ENCODE measurements at places on chromosomes 12 and 14.
A peak's percentile ranks its signal among the peaks of the same experiment; 100 is the strongest.

DNA sequence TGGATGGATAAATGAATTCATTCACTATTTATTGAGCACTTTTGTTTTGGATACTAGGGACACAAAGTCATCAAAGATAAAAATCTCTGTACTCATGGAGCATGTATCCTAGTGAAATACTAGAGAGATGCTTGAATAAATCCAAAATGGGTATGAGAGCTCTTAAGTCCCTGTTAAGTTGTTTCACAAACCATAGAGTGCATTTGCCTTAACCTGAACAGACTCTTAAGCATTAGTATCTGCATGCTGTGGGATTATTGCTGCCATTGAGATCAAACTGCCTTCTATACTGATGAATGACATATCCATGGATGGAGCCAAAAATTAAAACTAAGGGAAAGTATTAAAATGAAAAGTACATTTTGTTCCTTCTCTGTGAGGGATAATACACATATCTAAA, 206.5 kb upstream of the KRR1 start:
- DNase-seq: no peak

DNA sequence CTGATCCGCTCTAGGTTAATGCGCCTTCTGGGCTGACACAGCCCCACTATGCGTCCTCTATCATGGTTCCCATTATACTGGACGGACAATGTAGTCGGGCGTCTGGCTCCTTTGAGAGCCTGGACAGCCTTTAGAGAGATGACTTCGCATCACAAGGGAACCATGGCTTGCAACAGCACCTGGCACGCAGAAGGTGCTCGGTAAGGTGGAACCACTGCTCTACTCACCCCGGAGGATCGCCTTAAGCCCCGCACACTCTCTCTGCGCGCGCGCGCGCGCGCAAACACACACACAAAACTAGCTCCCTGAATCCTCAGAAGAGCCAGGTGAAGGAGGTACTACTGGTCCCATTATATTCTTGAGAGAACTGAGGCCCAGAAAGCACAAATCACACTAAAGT, 7.1 kb downstream of the MAP3K12 start:
- DNase-seq: no peak

DNA sequence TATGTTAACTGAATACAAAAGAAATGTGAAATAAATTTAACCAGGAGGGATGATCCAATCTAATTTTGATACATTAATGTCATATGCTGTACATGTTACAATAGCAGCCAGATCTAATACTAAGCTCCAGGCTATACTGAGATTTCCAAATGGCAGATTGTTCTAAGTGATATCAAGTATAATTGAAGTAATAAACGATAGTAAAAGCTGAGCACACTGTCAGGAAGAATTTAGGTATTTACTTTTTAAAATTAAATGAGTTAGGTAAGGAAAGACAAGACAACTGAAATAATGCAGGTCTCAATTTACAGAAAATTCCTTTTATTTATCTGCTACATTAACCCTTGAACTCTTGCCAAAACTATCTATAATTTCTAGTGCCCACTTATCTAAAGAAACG, 39.9 kb downstream of the INSM2 start:
- no peak for DNase-seq

- no peak for DNase-seq
Measured at GRCh38 chr12:64147875-64148274, 74.2 kb downstream of the KICS2 start.

DNA sequence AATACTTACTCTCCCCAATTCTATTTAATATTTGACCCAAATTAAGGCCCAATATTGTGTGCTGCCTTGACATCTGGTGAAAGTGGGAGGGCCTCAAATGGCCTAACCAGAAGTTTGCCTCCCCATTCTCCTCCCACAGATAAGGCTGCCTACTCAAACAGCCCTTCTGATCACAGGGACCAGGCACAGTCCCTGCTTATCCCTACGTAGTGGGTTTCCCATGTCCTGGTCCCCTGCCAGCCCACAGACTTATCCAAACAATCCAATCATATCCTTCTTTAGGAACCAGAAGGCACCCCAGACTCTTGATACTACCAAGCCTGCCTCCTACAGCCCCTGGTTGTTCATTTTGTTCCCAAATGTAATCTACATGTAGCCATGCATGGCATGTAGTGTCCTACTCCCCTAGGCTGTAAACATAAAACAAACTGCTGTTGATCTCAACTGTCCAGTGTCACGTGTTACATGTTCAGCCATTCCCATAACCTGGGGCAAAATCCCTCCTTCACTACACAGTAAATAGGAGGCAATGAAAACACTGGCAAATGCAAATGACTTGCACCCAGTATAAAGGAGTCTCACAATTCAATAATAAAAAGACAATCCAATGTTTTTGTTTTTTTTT, 49.3 kb downstream of the EEA1 start:
- DNase-seq: peak; percentile 44

GRCh38 chr14:59303216-59303615, 114.7 kb downstream of the DAAM1 start:
- DNase-seq: no peak

- no peak for DNase-seq
Measured at GRCh38 chr12:79141776-79142175, 277.2 kb downstream of the SYT1 start.

DNA sequence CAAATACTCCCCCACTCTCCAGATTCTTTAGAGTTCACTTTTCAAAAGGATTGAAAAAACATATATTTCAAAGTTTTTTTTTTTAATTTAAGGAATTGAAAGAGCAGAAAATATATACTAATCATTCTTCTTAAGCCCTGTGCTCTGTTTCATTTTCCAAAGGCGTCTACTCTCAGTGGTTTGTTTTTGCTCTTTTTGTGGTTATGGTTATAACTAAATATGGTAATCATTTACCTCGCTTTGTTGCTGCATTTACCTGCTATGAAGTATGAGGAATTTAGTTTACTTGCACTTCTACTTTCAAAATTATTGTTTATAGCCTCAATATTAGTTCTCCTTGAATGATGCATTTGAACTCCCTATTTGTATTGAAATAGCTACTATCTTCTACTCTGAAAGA, 55.9 kb upstream of the LRRK2 start:
- DNase-seq: no peak

DNA sequence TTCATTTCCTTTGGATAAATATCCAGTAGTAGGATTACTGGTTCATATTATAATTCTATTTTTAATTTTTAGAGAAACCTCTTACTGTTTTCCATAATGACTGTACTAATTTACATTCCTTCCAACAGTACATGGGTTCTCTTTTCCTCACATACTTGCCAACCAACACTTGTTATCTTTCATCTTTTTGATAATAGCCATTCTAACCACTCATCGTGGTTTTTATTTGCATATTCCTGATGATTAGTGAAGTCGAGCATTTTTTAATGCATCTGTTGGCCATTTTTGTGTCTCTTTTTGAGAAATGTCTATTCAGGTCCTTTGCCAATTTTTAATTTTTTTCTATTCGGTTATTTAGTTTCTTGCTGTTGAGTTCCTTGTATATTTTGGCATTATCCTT, 457.7 kb upstream of the PDE3A start:
- DNase-seq: no peak

- DNase-seq: no peak
Measured at GRCh38 chr12:43370263-43370662, 181.7 kb downstream of the ADAMTS20 start.

DNA sequence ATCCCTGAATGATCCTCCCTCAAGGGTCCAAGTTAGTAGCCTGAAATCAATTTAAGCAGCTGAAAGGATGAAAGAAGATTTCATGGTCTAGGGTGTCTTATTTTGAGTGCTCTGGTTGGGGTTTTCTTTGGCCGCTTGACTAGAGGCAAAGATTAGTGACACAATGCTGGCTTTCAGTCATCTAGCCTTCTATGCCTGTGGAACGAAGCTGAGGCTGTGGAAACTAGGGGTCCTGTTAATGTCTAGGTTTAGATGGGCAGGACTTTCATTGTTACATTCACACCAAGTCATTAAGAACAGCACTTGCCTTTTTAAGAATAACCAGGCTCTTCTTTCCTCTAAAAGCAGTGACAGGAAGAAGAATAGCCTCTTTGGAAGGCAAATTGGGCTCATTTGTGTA, 253.8 kb upstream of the E2F7 start:
- DNase-seq: no peak

Measured in hematopoietic multipotent progenitor cell treated with erythropoietin and hydrocortisone succinate and interleukin-3 and kit ligand, for 17 days (in vitro differentiated cells).